GM18507 (cell line): ENCODE measurements at places on chromosomes 12 and 14.

GRCh38 chr12:5945071-5946008 is at the start of gene ANO2:
ANO2 (minus strand) TSS chr12:5945259; CDS start chr12:5945217, 42 bp downstream.
- no peak for DNase-seq

DNA sequence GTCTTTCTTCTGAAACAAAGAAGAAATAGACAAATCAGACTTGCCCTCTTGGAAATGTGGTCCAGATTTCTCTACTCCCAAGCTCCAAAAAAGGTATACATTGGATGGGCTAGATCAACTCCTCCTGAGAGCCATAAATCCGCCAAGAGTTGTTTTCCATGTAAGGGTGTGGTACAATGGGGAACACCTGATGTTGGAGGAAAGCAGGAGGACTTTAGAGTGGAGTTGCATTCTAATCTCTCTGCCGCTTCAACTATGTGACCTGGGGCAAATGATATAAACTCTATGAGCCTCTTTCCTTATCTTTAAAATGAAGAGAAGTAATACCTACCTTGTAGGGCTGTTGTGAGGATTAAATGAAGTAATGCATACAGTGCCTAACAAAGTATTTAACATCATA is 101.6 kb downstream of the RMST start:
- DNase-seq, result no peak

- DNase-seq, result no peak
Measured at GRCh38 chr14:96734076-96734622, 63.0 kb upstream of the VRK1 start.

DNA sequence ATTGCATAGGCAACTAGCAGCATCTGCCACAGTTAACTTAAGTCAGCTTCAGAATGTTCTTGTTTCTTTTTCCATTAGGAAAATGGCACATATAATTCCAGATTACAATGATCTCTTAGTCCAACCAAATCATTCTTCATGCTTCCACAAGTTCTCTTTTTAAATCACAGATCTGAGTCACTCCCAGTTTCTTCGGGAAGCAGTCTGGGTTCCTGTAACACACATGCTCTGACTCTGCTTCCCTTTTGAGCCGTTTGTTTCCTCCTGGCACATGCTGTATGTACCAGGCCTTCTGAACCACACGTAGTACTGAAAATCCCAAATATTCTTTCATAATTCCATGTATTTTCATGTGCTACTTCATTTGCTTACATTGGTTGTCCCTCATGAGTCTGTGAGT is 388.8 kb upstream of the PDE3A start:
- no peak for DNase-seq

DNA sequence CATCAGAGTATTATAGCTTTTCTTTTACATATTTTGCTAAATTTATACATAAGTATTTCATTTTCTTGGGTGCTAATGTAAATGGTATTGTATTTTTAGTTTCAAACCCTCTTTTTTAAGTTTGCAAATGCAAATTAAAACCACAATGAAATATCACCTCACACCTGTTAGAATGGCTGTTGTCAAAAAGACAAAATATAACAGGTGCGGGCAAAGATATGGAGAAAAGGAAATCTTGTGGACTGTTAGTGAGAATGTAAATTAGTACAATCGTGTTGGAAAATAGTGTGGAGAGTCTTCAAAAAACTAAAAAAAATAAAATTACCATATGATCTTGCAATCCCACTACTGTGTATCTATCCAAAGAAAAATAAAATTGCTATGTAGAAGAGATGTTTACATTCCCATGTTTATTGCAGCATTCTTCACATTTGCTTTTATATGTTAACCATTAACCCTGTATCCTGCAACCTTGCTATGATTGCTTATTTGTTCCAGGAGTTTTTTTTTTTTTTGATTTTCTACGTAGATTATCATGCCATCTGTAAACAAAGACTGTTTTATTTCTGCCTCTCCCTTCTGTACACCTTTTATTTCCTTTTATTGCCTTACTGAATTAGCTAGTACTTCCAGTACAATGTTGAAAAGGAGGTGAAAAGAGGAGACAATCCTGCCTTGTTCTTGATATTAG is 405.4 kb upstream of the MIS18BP1 start:
- DNase-seq, result no peak

- DNase-seq, result no peak
Measured at GRCh38 chr14:73261075-73261474, 23.8 kb downstream of the PAPLN start.

GRCh38 chr12:93825931-93826555 is 148.9 kb downstream of the CRADD start:
- no peak for DNase-seq

GRCh38 chr14:32374155-32374554 is 45.1 kb downstream of the AKAP6 start:
- DNase-seq, result no peak

GRCh38 chr12:23893611-23894010 is 55.9 kb downstream of the SOX5 start:
- DNase-seq, result no peak

GRCh38 chr14:21723431-21724045 is 49.9 kb upstream of the OR4E1 start:
- no peak for DNase-seq

GRCh38 chr14:79056879-79057278 is 886.7 kb downstream of the NRXN3 start:
- no peak for DNase-seq

DNA sequence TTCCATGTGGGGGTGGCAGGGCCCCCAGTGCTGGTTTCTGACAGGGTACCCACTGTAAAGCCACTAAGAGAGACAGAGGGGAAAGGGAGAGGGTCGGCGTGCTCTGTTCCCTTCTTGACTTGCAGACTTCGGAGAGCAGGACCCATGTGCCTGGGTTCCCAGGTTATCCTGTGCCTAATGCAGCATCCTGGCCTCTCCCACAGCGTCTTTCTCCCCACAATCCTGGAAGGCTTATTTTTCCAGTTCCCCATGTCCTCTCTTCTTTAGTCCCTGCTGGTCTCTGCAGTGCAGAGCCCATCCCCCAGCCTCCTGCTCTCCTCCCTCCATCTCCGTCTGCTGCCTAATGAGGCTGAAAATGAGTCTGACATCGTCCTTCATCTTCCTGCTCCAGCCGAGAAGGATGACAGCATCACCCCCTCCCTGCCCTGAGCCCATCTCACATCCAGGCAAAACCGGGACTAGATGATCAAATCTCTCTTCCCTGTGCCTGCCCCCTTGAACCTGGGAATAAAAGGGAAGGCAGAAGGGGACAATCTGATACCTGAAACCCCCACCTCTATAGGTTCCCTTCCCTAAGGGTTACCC is 15.1 kb downstream of the CALCOCO1 start:
- DNase-seq, result no peak
